ENCODE measurements at places on chromosomes 5 and 9.

DNA sequence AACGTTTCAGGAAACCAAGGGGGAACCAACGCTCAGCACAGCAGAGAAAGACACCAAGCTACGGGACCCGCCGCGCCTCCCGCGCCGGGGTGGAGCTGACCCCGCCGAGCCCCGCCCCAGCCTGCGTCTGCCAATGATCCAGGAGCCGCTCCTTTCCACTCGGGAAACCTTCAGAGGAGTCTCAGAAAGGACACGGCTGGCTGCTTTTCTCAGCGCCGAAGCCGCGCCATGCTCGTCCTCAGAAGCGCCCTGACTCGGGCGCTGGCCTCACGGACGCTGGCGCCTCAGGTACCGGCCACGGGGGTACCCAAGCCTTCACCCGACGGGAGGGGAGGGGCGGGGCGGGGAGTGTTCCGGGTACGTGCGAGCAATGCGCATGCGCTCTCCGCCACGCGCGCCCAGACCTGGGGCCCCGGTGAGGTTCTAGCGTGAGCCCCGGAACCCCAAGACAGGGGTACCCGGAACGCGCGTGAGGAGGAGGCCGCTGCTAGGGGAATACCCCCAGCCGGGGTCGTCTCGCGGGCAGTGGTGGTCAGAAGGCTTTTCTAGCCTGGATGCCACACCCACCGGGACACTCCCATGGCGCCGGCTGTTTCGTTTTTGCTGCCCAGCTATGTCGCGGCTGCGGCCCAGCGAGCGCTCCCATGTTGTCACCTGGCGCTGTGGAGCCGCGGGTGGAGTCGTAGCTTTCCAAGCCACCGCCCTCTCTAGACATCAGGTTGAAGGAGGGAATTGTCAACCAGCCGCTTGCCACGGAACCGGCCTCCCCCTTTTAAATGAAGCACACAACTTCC lies at the start of gene NIPSNAP3A:
TSS of gene NIPSNAP3A (plus strand) at position 119 of the 794 bp plus-strand sequence. CDS start at position 229, 110 bp downstream.
- DNase-seq = no peak

DNA sequence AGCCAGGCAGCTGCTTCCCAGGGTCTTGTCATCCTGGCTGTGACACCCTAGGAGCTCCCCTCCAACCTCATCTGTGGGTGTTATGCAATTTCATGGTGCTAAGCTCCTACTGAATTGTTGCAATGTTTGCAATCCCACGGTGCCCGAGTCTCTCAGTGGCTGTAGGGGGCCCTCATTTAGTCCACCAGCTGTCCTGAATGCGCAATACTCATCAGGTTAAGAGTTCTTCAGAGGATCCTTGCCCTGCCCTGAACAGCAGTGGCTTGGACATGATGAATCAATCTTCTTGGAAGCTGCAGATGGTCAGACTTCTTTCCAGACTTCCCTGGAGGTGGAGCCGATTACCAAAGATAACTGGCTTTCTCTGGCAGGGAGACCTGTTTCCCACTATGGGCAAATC lies 584.1 kb downstream of the CCDC171 start:
- DNase-seq = no peak

- DNase-seq = no peak
These were observed 10.4 kb downstream of the NR6A1 start for GRCh38 chr9:124760719-124761118.

- no peak for DNase-seq
These were observed 810 bp downstream of the VPS13A start for GRCh38 chr9:77177894-77178794.

GRCh38 chr5:1494780-1495524 lies 28.8 kb downstream of the LPCAT1 start:
- no peak for DNase-seq

DNA sequence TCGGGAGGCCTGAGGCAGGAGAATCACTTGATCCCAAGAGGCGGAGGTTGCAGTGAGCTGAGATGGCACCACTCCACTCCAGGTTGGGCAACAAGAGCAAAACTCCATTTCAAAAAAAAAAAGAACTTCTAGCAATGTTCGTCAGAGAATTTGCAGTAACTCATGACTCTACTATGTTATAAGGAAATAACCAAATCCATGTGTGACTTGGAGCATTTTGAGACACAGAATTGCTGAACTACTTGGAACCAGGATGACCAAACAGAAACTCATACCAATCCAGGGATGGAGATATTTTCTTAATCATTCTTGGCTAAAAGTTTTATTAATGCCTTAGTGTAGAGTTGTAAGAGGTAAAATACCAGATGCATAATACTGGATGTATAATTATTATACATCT lies 99.9 kb upstream of the BNC2 start:
- DNase-seq = no peak
